Activated T-cell treated with anti-CD3 and anti-CD28 coated beads for 24 hours (primary cell): ENCODE measurements at places on chromosomes 11 and 22.

- DNase-seq: no peak
Observed at GRCh38 chr11:2269601-2270321, 627 bp downstream of the ASCL2 start.

- no peak for DNase-seq
Observed at GRCh38 chr22:31122532-31123291, at the start of gene INPP5J. INPP5J (plus strand) TSS chr22:31122966; CDS start chr22:31123015, 49 bp downstream.

DNA sequence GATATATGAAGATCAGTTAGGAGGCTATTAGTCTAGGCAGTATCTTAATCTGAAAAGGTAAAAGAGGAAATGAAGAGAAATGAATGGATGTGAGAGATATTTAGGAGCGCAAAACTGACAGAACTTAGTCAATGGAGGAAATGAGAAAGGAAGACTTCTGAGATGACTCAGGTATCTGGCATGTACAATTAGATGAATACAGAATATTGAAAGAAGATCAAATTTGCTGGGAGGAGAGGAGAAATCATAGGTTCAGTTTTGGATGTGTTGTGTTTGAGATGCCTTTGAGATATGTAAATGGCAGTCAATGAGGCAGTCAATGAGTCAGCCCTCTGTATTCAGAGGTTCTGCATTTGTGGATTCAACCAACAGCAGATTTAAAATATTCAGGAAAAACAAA lies 42.9 kb upstream of the GAB2 start:
- DNase-seq: no peak

GRCh38 chr11:75439026-75439425 lies 6.0 kb upstream of the KLHL35 start:
- DNase-seq: no peak

DNA sequence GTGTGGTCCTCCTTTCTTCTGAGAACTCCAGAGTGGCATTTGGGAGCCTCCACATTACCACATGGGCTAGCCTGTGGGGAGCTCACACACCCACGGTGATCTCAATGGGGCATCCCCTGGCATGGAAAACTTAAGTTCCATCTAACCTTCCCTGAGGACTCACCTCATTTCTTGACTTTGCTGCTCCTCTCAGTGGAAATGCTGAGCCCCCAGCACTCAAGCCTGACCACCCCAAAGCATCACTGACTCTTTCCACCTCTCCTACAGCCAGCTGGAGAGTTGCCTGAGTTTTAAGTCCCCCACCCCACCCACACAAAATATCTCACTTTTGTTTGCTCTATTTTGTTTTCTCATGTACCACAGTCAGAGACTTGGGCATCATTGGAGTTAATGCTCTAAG lies 23.8 kb upstream of the PARVA start:
- no peak for DNase-seq

DNA sequence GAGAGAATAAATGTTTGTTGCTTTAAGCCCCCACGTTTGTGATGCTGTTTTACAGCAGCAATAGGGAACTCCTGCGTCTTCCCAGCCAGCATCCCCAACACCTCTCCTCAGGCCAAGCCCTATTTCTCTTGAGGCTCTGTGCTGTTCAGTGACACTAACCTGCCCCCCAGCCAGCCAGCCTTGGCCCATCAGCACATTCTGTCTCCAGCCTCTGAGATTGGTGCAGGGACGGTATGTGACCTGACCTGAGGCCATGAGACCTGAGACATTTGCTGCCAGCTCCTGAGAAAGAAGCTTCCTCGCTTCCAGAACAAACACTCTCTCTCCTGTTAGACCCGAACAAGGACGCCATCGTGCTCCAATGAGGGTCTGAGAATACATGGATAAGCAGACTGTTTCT lies 38.5 kb upstream of the SLC35C1 start:
- no peak for DNase-seq

GRCh38 chr11:69644962-69645675 lies 4.2 kb downstream of the CCND1 start:
- no peak for DNase-seq

GRCh38 chr22:19275513-19275912 lies 16.0 kb downstream of the CLTCL1 start:
- no peak for DNase-seq

DNA sequence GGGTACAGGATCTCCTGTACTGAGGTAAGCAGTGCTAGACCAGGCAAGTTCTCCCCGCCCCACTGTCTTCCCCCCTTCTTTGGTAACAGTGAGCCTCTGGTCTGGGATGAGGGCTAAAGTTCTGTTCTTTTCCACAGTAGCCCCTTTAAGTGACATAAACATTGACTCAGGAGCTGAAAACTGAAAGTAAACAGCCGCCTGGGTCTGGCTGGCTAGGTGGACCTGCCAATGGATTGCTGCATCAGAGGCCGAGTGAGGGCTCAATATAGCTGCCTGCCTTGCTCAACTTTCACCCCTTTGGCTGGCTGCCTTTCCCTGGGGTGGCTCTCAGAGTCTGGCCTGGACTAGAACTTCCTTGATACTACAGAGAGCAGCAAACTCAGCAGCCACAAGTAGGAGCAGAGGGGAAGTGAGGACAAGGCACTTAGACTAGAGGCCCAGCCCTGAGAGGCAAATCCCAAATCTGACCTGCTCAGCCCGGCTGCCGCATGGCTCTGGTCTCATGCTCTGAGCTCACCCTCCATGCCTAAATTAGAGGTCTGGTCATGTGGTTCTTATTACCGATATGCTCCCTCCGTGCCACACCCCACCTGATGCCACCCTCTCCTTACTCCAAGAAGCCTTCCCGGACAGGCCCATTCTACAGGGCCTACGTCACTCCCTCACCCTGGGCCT lies 9.6 kb upstream of the UCP3 start:
- DNase-seq: no peak

DNA sequence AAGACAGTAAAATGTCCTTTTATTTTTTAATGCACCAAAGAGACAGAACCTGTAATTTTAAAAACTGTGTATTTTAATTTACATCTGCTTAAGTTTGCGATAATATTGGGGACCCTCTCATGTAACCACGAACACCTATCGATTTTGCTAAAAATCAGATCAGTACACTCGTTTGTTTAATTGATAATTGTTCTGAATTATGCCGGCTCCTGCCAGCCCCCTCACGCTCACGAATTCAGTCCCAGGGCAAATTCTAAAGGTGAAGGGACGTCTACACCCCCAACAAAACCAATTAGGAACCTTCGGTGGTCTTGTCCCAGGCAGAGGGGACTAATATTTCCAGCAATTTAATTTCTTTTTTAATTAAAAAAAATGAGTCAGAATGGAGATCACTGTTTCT lies 1.1 kb upstream of the CCND1 start:
- no peak for DNase-seq

GRCh38 chr22:44924710-44925109 lies 85.1 kb downstream of the PHF21B start:
- DNase-seq: no peak

DNA sequence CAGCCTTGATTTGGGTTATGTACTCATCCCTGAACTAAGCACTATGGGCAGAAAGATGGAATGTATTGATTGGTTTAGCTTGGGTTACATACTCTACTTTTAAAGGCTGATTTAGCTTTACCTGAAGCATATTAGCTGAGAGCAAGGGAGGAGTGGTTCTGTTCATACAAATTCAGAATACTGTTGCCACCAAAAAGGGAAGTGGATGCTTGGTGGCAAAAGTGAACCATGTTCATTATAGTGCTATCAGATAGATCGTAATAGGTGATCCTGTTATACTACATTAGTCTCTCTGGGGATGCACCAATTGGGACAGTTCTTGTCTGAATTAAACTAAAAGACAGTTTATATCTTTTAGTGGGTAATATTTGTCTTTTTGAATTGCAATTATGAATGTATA lies 44.5 kb upstream of the RRM1 start:
- no peak for DNase-seq

DNA sequence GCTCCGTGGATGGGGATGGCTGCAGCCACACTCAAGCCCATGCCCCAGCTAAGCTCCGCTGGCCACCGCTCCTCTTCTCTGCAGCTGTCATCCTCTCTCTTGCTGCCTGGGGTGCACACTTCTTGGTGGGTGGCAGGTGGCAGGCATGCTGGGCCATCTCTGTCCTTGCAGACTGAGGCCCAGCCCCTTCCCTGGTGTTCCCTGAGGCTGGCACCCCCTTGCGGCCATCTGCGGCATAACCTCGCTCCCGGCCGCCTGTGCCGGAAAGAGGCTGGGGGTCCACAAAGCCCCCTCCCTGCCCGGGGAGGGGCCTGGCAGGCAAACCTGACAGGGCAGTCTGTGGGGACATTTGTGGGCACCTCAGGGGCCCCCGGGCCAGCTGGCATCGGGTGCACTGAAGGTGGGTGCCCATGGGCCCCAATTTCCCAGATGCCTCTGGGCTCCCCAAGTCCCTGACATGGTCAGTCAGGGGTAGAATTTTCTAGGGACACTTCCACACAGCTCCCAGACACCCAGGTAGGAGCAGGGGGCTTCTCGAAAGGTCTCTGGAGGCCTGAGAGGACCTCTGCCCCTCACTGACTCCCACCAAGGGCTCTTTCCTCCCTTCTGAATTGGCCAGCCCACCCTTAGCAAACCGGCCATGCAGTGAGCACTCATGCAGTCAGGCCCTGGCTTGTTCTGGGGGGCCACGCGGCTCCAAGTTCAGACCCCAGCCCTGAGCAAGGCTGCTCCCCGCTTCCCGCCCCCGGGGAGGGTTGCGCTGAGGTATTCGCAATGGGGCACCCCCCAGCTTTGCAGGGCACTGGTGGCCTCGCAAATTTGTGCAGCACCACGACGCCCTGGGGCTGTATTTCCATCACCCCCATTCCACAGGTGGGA lies 23.5 kb upstream of the TH start:
- DNase-seq: peak; percentile 42

DNA sequence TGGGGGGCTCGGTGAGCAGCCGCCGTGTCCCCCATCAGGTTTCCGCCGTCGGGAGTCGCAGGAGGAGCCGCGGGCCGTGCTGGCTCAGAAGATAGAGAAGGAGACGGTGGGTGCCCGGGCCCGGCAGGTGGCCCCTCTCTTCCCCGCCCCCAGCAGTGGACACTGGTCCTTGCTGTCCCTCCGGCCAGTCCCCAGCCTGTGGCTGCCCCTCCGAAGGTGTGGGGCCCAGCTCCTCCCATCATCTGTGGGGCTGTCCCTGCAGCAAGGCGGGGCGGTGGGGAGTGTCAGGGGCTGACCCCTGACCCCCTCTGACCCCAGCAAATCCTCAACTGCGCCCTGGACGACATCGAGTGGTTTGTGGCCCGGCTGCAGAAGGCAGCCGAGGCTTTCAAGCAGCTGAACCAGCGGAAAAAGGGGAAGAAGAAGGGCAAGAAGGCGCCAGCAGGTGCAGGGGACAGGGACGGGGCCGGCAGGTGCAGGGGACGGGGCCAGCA lies 15.3 kb downstream of the EPS8L2 start:
- DNase-seq: no peak

DNA sequence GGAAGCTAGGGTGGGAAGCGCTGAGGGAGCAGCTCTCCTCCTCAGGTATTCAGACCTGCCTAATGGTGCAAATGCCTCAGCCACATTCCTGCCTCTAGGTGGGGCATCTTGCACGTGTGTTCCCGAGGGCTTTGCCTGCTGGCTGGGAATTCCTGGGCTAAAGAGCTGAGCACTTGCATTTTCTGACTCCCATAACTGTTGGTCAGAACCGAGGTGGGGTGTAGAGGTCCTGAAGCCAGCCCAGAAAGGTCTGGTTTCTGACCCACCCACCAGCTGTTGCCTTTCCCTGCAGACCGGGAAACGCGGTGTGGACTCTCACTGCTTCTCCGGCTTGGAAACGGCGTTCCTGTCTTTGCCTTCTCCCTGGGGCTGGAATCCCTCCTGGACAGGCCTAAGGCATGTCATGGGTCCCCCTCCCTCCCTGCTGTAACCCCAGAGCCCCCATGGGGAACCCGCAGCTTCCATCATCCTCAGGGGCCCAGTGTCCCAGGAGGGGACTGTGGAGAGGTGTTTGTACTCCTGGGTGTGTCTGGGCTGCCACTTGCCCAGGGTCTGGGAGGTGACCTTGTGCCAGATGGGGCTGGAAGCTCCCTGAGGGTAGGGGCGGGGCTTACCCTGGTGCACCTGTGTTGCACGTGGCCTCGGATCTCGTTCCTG lies 24.0 kb upstream of the SMIM38 start:
- DNase-seq: no peak

GRCh38 chr11:9861860-9862725 lies 198.2 kb downstream of the SWAP70 start:
- DNase-seq: peak; percentile 28

DNA sequence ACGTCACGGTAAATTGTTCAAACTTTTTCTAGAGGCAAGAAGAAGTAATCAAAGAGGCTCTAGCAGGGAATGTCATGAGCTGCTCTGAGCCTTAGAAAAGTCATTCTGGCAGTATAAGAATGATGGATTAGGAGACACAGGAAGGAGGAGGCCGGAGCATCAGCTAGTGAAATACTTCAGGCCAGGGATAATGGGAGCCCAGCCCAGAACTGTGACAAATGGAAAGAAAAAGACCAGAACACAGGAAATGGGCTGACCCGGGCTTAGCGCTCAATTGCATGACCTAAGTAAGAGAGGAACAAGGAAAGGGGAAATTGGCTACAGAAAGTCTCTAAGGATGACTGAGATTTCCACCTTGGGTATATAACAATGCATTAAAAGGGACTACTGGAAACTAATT lies 108.6 kb downstream of the LARGE1 start:
- no peak for DNase-seq

GRCh38 chr11:45930031-45930794 lies 7.8 kb downstream of the LARGE2 start:
- DNase-seq: no peak

GRCh38 chr11:123439616-123440015 lies 9.5 kb downstream of the GRAMD1B start:
- DNase-seq: no peak

DNA sequence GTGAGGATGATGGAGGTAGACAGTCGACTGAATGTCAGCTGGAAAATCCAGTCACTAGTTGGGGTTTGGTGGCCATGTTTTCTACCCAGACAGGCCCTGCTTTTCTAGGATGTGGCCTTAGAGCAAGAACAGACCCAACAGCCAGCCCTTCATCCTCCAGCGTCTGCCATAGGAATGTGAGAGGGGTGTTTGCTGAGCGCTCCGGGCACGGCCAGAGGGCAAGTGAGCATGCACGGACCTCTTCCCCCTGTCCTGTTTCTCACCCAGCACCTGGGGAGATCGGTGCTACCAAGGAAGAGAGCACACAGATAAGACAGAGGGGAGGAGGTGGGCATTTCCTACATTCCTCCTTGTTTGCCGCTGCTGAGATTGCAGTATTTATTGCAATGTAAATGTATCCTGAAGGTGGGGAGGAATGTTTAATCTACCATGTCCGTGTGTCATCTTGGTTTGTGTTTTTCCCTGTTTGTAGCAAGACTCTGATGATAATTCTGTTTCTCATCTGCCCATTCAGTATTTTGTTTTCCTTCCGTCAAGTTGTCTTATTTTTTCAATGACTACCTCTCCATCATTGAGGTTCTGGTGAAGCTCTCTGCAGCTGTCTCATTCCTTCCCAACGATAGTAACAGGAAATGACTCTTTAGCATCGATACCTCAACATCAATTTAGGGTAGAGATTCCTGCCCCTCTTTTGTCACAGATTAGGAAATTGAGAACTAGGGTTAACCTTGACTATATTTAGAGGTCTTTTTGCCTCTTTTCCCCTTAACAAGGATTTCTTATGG lies 4.9 kb upstream of the ATF4 start:
- no peak for DNase-seq

GRCh38 chr11:69840371-69841169 lies 21.4 kb upstream of the FGF3 start:
- DNase-seq: no peak

GRCh38 chr11:47355283-47356128 lies 3.0 kb upstream of the MYBPC3 start:
- DNase-seq: no peak

GRCh38 chr22:23781065-23781464 lies 5.7 kb upstream of the SMARCB1 start:
- no peak for DNase-seq
